ENCODE measurements at places on chromosomes 11 and 22.

DNA sequence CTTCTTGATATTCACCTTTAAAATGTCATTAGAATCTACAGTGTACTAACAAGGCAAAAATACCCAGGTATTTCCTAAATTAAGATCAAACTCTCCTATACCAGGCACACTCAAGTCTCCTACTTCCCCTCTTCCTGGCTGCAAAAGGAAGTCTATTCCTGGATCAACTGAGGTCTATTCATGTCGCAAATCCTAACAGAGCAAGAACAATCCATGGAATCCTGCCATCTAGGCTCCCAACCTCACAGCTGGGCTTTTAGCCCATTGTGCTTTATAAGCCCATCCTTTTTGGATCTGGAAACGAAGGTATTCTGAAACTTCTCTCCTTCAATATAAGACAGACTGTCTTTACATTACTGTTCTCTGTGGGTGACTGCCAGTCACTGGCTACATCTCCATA, 161.8 kb downstream of the SOX6 start:
- no peak for DNase-seq

GRCh38 chr11:17611049-17611448, 64.0 kb downstream of the OTOG start:
- DNase-seq, result no peak

GRCh38 chr22:40178417-40179409, 988 bp downstream of the TNRC6B start:
- no peak for DNase-seq

DNA sequence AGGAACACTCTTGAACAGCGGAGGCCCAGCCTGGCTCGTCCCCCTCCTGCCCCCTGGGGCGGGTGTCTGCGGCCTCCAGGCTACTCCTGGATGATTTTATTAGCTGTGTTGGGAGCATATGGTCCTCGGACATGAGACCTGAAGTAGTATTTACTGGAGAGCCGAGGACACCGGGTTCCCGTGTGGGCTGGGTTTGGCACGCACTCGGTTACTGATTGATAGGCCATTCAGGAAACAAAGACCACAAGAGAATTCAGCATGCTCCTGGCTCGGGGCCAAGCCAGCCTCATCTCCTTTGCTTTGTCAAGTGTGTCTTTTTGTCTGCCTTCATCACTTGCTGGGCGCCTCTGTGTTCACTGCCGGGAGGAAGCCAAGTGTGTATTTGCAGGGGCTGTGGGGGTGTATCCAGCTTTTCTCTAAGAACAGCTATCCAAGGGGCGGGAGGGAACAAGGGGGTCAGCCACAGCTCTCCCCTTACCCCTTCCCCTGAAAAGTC, 9.7 kb downstream of the FXYD2 start:
- DNase-seq, result no peak

- DNase-seq, result no peak
These were observed 268.4 kb downstream of the FAM76B start for GRCh38 chr11:95521133-95521542.

- DNase-seq, result no peak
These were observed 430 bp downstream of the CLP1 start for GRCh38 chr11:57658023-57658361.

DNA sequence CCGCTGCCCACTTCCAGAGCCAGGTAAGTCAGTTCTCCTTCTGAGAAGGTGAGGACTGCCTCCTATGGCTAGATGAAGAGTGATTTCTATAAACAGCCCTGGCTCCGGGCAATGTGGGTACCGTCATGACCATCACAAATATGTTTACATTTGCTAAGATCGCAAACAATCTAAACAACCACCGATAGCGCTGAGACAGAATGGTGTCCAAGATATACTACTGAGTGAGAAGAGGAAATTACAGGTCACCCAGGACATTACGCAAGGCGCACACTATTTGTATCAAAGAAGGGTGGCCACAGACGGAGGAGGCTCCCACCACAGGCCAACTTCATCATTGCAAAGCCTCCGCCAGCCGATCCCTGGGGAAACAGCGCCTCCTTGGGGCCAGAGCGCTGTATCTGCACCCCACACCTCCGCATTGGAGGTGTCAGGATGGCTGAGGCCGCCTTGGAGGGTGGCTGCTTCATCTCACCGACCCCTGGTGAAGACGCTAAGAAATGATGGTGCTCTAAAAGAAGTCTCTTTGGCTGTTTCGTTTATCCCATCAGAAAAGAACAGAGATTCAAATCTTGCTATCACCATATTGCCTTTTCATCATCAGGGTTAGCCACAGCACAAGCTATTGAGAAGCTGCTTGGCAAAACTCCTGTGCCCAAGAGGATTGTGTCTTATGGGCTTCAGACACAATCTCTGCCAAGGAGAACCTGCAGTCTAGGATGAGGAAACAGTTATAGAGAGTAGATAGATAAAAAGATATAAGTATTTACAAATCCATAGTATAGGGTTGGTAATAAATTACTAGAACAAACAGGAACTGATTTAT, 12.3 kb upstream of the ASRGL1 start:
- peak; percentile 90 for DNase-seq

Data from posterior cingulate gyrus (tissue), 11 donors.